GM12865 (cell line): ENCODE measurements at places on chromosomes 6 and 20.
A peak's percentile ranks its signal among the peaks of the same experiment; 100 is the strongest.

- DNase-seq = peak; percentile 7
Measured at GRCh38 chr6:44386929-44387345, 569 bp upstream of the CDC5L start.

GRCh38 chr6:33082702-33083101 is 6.9 kb downstream of the HLA-DPB1 start:
- peak; percentile 72 for DNase-seq

DNA sequence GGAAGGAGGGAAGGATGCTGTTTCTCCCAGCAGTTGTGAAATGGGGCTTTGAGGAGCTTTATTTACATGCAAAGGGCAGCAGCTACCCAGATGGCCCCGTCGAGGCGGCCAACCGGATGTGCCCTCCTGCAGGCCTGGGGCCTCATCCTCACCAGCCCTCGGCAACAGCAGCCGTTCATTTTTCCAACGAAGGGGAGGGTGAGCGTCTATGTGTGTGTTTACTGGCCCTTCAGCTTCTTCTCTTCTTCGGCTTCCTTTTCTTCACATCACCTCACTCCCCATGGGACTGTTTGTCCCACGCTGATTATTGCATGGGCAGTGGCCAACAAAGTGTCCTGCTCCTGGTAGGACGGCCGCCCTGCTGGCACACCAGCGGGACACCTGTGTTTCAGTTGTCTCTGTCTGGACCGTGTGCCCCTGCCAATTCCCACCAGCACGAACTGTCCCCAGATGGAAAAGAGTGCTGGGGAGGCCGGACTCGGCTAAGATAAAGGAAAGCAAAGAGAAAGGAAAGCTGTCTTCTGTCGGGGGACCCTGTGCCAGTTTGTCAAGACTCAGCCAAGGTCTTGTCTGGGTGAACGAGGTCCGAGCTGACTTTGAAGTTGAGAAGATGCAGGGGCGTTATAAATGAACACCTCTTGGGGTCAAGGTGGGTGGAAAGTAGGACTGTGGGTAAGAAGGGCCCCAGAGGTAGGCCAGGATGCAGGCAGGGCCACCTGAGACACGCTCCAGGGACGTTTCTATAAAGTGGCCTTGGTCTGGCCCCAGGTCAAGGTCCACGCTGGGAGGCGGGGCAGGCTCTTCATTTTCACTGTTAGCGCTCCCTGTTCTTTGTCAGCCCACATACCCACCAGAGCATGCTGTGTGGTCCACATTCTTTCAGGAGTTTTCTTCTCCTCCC is 57.0 kb downstream of the FAM50B start:
- DNase-seq = no peak

- DNase-seq = no peak
Measured at GRCh38 chr6:151063842-151064647, 175.7 kb upstream of the AKAP12 start.

- DNase-seq = no peak
Measured at GRCh38 chr20:22801528-22801927, 217.2 kb upstream of the FOXA2 start.

DNA sequence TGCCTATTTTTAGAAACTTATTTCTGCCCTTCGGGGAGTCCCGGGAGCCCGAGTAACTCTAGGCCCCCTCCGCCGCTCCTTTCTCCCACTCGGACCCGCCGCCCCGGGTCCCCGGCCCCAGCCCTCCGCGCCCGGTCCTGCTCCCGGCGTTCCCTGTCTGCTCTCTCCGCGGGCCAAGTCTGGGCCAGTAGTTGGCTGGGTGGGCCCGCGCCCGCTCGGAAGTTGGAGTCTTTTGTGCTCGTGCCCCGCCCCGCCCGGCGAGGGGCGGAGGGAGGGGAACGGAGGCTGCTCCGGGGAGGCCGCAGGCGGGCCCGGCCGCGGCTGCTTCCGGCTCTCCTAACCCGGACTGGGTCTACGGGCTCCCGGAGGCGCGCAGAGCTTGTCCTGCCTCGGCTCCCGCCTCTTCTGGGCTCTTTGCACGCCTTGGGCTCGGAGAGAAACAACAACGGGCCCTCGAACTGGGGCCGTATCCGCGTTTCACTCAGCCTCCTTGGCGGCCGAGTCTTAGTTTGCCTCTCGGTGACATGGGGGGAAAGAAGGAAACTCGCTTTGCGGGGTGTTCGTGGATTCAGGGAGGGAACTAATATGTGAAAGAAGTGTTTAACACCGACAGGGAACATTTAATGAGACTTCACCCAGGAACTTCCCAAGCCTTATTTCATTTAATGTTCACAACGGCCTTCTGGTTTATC is 657 bp downstream of the RALY start:
- DNase-seq = peak; percentile 87

DNA sequence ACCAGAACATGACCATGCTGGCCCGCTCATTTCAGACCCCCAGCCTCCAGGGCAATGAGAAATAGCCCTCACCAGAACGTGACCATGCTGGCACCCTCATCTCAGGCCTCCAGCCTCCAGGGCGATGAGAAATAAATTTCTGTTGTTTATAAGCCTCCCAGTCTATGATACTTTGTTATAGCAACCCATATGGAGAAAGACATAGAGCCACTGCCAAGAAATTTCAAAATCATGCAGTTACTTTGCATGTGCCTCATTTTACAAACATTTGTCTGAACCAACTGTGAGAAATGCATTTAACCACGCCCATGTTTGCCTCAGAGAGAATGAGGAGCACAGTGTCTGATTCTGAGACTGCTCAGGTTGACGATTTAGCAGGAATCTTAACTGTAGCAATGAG is 15.5 kb downstream of the CYP39A1 start:
- DNase-seq = no peak

DNA sequence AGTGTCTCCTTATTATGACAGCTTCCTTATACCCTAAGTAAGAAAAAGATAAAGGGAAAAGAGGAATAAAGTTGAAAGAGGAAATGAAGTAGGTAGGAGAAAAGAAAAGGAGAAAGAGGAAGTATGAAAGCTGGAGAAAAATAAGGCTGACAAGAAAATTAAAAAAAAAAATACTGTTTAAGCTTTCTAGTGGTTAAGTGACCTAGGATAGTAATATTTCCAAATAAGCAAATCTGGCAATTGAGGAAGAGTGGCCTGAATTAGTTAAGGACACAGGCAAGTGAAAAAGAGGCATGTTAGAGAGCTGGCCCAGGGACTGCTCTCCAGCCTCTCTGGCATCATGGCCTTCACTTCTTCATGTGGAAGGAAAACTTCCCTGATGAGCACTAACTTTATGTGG is 76.5 kb upstream of the ADGRF1 start:
- no peak for DNase-seq

DNA sequence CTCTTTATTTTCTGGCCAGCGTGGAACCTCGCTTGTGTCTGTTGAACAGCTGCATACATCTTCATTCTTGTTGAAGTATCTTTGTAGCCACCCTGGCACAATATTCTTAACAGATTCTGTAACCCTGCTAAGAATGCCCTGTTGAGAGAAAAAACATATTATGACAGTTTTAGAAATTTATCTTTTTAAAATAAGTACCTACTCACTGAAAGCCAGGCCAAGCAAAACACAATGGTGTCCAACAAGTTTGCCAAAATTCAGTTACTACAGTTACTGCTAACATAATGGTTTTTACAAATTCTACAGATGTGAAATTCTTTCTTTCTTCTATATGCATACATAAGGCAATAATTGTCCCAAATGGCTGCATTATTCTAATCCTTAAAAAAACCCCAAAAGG is 18.2 kb downstream of the NUP153 start:
- DNase-seq = no peak

GRCh38 chr6:40705354-40705753 is 118.2 kb upstream of the LRFN2 start:
- DNase-seq = no peak

- peak; percentile 63 for DNase-seq
Measured at GRCh38 chr20:37627060-37627766, 66.6 kb upstream of the CTNNBL1 start.

DNA sequence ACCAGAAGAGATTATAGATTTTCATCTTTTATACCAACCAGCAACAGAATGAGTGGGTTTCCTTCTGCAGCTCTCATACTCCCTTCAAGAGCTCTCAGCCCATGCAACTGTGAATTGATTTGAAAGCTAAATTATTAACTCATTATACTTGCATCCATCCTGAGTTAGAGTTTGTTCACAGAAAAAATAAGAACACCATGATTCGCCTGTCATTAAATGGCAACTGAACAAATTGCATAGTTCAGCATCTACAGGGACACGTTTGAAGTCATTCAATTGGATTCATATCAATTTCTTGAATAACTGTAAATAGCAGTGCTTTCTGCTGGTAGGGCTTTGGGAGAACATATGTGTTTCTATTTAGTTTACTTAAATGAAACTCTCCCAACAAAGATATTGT is 65.7 kb downstream of the NKAIN2 start:
- no peak for DNase-seq

DNA sequence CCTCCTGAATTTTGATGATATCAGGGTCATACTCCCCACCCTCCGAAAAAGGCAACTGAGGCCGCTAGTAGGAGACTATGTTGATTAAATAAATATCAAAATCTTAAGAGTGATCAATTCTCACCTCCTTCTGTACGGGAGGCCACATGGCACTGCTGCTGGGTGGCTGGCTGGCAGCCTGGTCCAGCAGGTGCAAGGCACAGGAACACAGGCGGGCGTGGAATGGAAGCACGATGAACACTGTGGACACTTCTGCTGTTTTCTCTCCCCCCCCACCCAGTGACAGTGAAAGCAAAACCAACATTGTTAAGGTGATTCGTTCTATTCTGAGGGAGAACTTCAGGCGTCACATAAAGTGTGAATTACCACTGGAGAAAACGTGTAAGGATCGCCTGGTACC is 9.7 kb upstream of the CLDN20 start:
- DNase-seq = no peak

GRCh38 chr6:16729183-16729691 is 32.0 kb downstream of the ATXN1 start:
- no peak for DNase-seq

DNA sequence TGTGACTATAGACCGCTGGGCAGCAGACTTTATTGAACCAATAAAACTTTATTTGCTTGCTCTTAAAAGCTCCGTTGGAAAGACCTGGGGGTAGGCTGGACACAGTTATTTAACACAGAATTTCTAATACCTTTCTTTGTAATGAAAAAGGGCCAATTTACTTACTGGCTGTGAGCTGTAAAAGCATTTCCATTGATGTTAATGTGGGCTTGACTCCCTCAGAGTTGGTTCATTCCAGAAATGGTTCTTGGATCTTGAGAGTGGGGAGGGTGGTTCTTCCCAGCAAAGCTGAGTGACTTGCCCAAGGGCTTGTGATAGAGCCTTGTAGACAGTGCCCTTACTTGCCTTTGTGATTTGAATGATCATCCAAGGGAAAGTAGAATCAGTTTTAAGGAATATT is 100.6 kb downstream of the SOX4 start:
- no peak for DNase-seq

- no peak for DNase-seq
Measured at GRCh38 chr6:7269816-7270215, 43.2 kb downstream of the SSR1 start.

- DNase-seq = no peak
Measured at GRCh38 chr6:111980971-111981840, 72.7 kb upstream of the CCN6 start.

- no peak for DNase-seq
Measured at GRCh38 chr6:19668710-19669109, 168.5 kb upstream of the ID4 start.

GRCh38 chr6:88804701-88805100 is 158.7 kb downstream of the RNGTT start:
- DNase-seq = no peak

DNA sequence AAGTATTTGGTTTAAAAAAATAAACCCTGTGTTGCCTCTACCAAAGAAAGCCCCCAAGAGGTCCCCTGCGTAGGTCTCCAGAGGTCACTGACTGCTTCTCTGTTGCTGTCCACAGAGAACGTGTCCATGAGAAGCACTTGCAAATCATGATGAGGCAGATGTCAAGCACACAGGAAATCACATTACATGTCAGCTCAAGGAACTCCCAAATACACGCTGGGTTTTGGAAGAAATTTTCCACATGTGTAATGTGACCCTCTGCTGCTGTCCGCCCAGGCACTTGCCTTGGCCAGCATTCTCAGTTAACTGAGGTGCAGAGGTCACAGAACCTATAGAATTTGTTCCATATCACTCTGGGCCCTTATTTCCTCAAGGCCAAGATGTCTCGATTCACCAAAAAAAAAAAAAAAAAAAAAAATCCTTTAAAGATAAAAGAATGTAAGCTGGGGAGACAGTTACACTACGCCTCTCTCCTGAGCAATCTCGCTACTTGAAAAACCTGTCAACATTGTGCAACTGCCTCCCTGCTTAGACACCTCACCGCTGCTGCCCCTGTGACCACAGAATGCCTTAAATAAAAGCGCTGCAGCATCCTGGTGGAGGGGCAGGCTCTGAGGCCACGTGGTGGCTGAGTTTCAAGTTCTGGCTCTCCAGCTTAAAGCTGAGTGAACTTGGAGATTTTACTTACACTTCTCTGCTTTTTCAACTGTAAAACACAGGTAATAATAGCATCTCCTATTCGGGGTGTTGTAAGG is 42.3 kb downstream of the SLC22A23 start:
- DNase-seq = peak; percentile 52

- no peak for DNase-seq
Measured at GRCh38 chr6:21441386-21441785, 152.2 kb upstream of the SOX4 start.

DNA sequence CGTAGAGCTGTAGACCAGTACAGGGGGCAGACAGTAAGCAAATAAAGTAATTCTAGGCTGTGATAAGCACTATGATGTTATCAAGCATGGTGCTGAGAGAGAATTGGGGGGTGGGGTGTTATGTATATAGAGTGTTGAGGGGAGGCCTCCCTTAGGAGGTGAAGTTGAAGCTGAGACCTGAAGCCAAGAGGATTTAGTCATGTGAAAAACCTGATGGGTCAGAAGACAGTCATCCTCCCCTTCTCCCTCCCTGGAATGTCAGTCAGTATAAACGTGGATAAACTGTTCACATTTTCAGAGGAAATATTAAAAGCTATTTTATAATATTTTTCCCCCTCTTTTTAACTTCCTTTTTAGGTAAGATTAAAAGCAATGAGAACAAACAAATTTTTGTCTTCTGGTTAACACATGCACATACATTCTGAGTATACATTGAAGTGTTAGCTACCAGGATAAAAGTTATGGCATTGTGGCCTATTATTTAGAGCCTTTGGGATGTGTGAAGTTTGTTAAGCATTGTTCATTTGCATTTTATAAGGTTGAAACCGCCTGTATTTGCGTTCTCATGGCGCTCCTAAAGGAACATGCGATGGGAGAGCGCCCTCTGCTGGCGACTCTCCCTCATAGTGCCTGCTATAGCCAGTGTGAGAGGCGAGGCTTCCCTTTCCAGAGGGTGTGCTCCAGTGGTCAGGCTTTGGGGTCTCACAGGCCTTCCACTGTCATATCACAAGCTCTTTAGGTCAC is 35.4 kb upstream of the MAPK13 start:
- DNase-seq = peak; percentile 85

DNA sequence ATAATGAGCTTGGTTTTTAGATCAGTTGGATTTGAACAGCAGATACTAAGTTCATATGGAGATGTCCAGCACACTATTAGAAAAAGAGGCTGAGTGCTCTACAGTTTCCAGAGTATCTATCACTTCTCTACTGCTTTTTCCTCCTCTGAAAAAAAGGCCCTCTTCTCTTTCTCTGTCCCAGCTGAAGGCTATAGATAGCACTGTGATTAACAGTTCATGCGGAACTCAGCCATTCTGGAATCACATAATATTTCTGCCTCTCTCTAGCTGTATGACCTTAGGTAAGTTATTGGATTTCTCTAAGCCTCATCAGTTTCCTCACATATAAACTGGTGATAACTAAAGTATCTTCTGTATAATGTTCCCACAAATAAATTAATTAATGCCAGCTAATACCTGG is 184.1 kb downstream of the UBE3D start:
- no peak for DNase-seq
